Aorta (tissue), 5 donors: ENCODE measurements at places on chromosomes 5 and 9. TPM values are rescaled to one million over a fixed set of nuclear protein-coding genes. Genes with fewer than 3 reads are reported as not detected.

DNA sequence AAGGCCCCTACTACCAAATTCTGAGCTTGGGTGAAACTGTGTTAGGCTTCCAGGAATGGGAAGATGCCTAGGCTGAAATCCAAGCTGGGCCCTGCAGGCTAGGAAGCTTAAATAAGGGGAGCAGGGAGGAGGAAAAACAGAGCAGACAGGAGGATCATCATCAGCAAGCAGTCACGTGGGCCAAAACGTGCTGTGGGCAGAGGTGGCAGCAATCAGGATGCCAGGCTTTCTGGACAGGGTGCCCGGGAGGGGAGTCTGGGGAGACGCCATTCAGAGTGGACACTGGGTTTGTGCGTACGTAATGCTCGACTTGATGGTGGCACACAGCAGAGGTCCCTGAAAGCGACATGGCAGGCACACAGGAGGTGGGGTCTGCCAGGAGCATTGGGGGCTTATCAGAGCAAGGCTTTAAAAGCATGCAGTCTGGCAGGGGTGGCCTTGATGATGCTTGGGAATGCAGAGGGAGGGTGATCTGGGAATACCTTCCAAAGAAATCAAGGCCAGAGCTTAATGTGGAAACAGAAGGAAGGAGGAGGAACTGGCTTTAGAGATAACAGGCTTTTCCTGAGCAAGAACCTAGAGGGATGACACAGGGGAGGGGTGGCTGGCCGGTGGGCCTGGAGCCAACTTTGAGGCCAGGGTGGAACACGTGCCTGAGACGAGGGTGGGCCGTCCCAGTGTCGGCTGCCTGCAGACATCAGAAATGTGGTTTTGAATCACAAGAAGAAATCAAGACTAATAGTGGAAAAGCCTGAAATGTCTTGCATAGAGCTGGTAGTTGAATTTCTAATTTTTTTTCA lies 212.5 kb downstream of the GADD45G start:
- no peak for DNase-seq
- H3K4me1 ChIP-seq = no peaks in the 10 kb centered on the region
- H3K4me3 ChIP-seq = no peak overlapping the region
- no peak overlapping the region for H3K27ac ChIP-seq
- no peaks in the 10 kb centered on the region for H3K36me3 ChIP-seq
- H3K27me3 ChIP-seq = no peaks in the 10 kb centered on the region

- H3K4me3 ChIP-seq = no peak overlapping the region
- no peaks in the 10 kb centered on the region for H3K27me3 ChIP-seq
- no peaks in the 10 kb centered on the region for H3K4me1 ChIP-seq
- no peak overlapping the region for H3K27ac ChIP-seq
- no peak for DNase-seq
- no peaks in the 10 kb centered on the region for H3K36me3 ChIP-seq
Measured at GRCh38 chr5:36214436-36214835, 27.3 kb downstream of the NADK2 start.

GRCh38 chr9:107176436-107177151 lies 106.5 kb upstream of the RAD23B start:
- H3K4me3 ChIP-seq = no peak overlapping the region
- H3K27me3 ChIP-seq = peaks cover 4% of the 10 kb centered on the region
- H3K36me3 ChIP-seq = no peaks in the 10 kb centered on the region
- H3K27ac ChIP-seq = no peak overlapping the region
- no peak for DNase-seq

Gene STC2
- 4.9 TPM for total RNA-seq

Gene ARSK
- total RNA-seq = 2.5 TPM

Gene ARHGEF37
- 9.7 TPM for total RNA-seq
